ENCODE measurements at places on chromosomes 12 and 14.

- no peak for DNase-seq
These were observed 499 bp downstream of the RNASE4 start for GRCh38 chr14:20684662-20685456.

DNA sequence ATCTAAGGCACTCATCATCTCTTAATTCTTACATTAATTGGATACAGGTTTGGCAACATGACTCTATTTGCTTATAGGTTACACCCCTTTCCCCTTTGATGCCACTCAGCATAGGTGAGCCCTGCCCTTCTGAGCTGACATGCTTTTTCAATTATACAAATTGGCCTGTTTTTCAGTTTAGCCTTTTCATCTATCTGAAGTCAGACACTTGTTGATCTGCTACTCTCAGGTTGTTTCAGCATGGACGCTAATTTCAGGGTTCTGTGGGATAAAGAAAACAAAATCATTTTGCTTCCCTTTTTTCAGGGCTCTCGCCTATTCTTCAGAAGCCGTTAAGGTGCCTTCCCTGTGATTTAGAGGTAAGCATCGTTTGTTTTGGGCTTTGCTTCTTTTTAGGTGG lies 55.3 kb downstream of the DACT1 start:
- no peak for DNase-seq

DNA sequence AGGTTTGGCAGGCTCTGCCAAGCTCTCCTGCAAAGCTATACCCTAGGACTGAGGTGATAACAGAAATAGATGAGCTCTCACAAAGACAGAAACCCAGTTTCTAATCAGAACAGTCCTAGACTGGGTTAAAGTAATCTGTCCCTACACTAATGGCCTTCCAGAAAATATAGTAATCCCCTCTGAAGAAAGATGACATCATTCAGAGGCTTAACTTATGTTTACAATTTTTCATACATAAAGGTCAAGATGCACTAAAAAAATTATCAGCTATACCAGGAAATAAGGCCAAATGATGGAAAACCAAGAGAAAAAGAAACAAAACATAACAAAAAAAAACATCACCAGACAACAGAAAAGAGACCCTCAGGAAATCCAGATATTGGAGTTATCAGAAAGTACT lies 4.9 kb upstream of the WASHC4 start:
- DNase-seq = no peak

GRCh38 chr14:69050240-69051184 lies 71.4 kb upstream of the ACTN1 start:
- DNase-seq = no peak

GRCh38 chr14:75383721-75384120 lies 44.1 kb upstream of the JDP2 start:
- no peak for DNase-seq
